ENCODE measurements at places on chromosomes 2 and 18.

- no peak for DNase-seq
These were observed 40.8 kb upstream of the ROCK2 start for GRCh38 chr2:11385216-11385615.

DNA sequence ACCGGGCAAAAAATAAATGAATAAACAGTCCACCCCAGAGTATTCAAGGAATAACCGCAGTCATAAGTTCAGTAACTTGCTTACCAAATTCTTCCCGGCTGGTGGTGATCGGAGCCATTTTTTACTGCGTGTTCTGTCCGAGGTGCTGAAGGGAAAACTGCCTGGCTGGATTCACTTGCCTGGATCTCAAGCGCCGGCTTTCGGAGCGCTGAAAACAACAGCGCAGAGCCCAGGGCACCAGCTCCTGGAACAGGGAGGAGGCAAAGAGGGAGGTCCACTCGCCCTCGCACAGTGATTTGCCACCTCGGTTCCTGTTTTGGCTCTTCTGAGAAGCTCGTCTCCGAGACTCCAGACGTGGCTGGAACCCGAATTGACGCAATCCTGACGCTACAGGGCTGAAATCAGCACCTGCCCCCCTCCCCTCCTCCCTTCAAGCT, at the start of gene SYT4:
TSS of gene SYT4 (minus strand) at position 327 of the 437 bp plus-strand sequence. CDS start at position 118, 209 bp downstream.
- DNase-seq: peak; percentile 93

DNA sequence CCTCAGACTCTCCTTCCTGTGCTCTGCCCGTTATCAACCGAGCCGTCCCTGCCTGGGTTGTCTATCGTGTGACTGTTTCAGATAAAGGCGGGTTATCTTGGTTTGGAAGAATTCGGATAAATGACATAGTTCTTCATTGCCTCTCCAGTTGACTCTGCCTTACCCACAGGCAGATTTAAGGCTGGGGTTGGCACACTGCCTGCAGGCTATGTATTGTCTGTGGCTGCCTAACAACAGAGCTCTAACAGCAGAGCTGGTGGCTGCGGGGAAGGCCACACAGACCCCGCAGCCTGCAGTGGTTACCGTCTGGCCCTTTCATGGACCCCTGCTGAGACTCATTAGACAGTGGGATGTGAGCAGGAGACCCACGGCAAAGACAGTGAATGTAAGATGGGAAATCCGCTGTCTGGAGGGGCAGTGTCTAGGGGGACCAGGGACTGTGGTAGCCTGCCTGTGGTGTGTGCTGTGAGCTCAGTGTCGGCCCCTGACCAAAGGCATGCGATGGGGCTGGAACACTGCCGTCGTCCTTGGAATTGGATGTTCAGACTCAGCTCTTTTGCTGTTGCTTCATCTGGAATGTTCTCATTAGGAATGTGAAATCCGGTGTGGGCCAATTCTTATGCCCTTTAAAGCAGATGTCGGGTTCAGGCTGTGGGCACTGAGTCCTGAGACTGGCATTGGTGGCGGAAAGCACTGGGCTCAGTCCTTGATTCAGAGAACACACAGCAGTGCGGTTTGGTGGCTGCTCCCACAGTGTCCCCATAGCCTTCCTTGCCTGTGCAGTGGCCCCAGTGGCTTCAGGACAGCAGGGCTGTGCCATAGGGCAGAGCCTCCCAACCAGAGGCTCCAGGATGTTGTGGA, 44.5 kb downstream of the SH3RF3 start:
- DNase-seq: no peak

GRCh38 chr18:55106466-55106865, 147.2 kb upstream of the CCDC68 start:
- DNase-seq: no peak

GRCh38 chr2:55163941-55164390, 68.1 kb downstream of the CLHC1 start:
- DNase-seq: no peak

DNA sequence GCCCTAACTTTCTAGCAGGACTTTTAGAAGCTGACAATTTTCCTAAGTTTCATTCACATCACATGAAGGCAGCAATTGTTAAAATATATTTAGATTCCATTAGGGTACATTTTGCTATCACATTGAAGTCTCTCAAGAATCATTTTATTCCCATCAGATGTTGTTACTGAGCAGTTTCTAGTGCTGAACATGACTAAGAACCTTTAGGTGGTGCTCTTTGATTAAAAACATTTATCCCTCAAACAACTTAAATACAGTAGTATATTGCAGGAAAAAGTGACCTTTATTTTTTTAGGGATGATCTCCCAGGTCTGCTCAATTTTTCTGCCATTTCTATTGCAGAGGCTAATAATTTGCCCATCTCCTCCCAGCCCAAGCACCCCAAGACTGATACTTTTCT, 22.9 kb upstream of the NARS1 start:
- DNase-seq: no peak

GRCh38 chr18:26406324-26406723, 142.0 kb downstream of the KCTD1 start:
- no peak for DNase-seq

DNA sequence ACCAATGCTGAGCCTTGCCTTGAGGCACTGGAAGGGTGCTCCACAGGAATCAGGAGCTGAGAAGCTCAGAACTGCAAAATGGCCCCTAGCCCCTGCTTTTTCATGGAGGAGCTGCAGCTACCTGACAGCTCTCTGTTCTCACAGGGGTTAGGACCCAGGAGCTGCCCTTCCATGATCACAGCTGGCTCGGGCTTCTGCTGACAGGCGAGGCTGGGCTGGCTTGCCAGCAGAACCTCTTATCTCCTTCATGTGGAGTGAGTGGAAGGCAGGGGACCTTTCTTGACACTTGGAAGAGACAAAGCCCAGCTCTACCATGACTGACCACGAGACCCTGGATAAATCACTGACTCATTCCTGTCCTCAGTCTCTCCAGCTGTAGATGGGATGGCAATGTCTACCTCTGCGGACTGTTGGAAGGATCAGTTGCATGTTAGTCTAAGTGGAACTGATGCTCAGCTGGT, 113.4 kb downstream of the CAPN13 start:
- DNase-seq: no peak

GRCh38 chr2:84424152-84424551, 34.9 kb downstream of the SUCLG1 start:
- no peak for DNase-seq

- DNase-seq: no peak
These were observed 537.4 kb upstream of the VRK2 start for GRCh38 chr2:57509189-57509588.
